ENCODE measurements at places on chromosomes 7 and 10.

- no peak for DNase-seq
Observed at GRCh38 chr10:61410353-61411070, 42.7 kb downstream of the TMEM26 start.

- DNase-seq, result no peak
Observed at GRCh38 chr10:112803961-112804401, 146.1 kb upstream of the TCF7L2 start.

DNA sequence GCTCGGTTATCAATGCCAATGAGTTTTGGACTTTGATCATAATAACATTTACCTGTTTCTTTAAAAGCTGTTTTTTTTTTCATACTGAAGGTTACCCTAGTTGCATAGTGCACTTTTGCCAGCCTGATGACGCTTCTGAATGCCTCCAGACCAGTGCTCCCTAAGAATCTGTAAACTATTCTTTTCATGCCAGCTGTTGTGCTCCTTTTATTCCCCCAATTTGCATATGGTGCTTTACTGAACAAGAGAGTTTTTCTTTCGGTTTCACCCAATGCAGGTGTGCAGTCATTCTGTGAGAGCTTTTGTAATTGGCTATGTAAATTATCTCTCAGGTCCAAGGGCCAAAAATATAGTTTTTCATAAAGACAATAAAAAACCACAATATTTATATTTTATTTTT is 48.1 kb upstream of the GLCCI1 start:
- no peak for DNase-seq

GRCh38 chr10:119416855-119417254 is 125.7 kb downstream of the RGS10 start:
- DNase-seq, result peak; percentile 37

DNA sequence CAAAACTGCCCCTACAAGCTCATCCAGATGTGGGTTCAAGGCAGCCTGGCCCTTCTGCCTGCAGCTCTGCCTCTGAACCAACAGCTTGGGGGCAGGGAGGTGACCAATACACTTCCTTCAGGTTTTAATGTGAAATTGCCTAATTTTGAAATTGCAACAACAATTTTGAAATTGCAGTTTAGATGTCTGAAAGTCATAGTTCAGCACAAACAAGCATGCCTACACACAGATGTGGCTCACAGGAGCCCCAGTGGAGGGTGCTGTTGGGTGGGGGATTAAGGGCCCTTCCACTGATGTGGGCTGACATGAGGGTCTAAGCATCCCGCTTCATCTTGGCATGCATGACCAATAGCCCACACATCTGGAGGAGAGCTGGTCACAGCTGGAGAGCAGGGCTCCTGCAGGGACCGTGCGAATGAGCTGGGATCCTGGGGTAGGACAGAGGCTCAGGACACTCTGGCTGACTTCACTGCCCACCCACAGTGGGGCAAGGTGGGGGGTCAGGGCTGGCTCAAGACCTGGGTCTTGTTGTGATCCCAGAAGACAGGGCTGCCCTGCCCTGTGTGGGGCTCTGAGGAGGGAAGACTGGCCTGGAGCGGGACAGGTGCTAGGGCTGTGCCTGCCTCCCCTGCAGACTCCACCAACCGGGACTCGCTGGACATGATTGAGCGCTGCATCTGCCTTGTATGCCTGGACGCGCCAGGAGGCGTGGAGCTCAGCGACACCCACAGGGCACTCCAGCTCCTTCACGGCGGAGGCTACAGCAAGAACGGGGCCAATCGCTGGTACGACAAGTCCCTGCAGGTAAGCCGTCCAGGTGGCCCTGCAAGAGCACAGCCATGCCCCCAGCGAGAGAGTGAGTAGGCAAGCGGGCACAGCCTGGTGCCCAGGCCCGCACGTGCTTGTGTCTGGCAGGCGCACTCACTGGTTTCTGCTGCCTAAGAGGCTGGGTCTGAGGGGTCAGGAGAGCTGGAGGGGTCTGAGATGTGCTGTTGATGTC is 32.3 kb downstream of the CHAT start:
- DNase-seq, result no peak

DNA sequence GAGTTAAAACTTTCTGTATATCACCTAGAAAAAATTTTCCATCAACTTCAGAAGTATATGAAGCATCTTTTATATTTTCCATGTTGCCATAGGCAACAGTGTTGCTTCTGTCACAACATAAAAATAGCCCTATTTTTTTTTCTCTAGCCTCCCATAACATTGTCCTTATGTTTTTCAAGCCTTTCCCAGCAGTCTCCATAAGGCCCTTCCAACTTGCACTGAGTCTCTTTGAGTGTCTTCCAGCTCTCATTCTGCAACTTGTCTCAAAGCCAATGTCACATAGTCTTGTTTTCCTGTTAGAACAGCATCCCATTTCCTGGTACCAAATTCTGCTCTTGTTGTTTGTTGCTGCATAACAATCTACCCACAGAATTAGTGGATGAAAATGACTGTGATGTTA is 1055.5 kb upstream of the GHITM start:
- DNase-seq, result no peak

DNA sequence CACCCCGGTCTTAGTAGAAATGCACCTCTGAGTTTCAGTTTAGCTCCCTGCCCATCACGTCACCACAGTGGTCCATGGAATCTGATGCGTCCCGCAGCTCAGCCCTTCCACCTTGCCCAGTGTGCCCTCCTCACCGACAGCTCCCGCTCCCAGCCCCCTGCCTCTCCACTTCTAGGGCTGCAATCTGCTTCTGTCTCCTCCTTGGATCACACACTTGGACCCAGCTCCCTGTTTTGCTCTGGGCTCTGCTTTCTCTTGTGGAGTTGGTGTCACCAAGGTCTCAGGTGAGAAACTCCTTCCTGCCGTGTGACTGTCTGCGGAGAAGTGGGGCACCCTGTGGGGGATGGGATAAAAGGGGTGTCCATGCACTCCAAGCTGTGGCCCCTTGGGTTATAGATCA is 37.9 kb downstream of the GPR26 start:
- DNase-seq, result no peak

- no peak for DNase-seq
Observed at GRCh38 chr10:5559642-5560141, 34.9 kb downstream of the CALML3 start.

DNA sequence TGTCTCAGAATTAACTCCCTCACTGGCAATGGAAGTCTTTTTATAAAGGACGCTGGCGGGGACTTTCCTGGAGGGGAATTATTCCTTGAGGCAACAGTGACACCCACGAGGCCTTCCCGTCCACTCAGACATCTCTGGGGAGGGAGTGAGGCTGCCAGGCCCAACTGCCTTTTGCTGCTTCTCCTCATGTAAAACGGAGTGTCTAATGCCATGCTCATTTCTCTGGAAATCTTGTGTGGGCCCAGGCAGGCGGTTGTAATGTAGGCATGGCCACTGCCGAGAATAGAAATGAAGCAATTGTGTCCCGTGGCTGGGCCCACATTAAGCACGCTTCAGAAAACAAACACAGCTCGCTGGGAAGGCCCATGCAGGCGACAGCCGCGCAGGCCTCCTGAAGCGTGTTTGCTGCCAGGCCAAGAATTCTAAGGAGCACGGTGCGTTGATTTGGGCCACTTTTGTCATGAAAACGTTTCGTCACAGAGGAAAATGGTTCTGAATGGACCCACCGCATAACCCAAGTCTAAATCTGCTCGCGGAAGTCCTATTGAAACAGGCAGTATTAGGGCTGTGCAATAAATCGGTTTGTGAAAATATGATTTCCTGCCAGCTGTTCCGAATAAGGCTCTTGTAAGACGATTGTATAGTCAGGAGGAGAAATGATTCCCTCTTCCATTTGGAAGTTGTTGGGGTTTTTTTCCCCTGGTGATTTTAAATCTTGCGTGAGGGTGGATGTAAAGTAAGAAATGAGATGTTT is 104.2 kb upstream of the CHST15 start:
- DNase-seq, result no peak

DNA sequence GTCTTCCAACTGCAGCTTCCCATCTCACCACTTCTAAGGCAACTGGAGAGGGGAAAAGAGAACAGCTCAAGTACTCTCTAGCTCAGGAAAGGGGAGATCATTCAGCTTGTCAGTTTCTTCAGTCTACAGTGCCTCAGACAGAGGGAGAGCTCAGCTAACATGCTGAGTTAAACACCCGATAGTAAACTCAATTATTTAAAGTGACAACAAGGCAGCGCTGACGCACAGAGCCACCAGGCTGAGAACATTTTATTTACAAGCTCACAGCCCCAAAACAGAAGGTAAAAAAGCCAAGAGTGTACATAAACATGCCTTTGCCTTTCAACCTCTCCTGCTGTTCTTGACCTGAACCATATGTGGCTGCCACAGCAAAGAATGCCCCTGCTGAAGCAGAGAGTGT is 10.1 kb upstream of the CUZD1 start:
- no peak for DNase-seq

- DNase-seq, result no peak
Observed at GRCh38 chr10:71277914-71278665, 41.0 kb upstream of the SLC29A3 start.

- no peak for DNase-seq
Observed at GRCh38 chr7:22934023-22934422, 79.9 kb downstream of the HYCC1 start.

GRCh38 chr10:127374074-127374680 is 174.9 kb upstream of the NPS start:
- DNase-seq, result no peak

DNA sequence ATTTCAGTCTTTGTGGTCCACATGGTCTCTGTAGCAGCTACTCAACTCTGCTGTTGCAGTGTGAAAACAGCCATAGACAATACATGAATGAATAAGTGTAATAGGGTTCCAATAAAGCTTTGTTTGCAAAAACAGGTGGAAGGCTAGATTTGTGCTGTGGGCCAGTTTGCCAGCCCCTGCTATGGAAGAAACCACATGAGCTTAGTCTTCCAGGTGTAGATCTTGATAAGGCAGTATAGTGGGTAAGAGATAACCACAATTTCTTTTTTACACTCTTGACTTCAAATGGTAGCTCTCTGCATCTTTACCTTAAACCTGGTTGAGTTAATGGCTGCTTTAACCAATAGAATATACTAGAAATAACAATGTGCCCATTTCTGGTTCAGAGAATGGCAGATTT is 135.0 kb upstream of the PALS2 start:
- no peak for DNase-seq

DNA sequence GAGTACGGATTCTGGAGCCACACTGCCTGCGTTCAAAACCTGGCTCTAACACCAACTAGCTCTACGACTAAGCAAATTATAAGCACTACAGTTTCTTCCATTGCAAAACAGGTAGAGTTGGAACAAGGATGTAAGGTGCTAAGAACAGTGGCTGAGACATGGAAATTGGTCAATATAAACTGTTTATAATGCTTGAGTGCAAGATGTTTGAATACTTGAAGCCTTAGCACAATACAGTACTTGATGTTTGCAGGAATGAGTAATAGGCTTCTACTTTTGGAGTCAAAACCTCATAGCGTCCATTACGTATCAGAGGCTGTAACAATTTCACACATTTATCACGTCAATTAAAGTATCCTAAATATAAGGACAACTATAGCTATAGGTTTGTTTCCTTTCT is 6.9 kb downstream of the NT5C2 start:
- no peak for DNase-seq

DNA sequence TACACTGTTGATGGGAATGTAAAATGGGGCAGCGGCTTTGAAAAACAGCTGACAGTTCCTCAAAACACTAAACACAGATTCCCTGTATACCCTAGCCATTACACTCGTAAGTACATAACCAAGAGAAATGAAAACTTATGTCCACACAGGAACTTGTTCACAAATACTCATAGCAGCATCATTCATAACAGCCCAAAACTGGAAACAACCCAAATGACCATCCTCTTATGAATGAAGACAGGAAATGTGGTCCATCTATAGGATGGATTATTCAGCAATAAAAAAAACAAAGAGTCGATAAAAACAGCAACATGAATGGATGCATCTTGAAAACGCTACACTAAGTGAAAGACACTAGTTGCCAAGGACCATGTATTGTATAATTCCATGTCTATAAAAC is 23.7 kb downstream of the NMT2 start:
- DNase-seq, result no peak

- no peak for DNase-seq
Observed at GRCh38 chr7:47952224-47952623, 4.0 kb upstream of the PKD1L1 start.

GRCh38 chr7:107528461-107528860 is 35.3 kb downstream of the COG5 start:
- no peak for DNase-seq

GRCh38 chr10:6068006-6068405 is 5.8 kb upstream of the IL2RA start:
- no peak for DNase-seq

DNA sequence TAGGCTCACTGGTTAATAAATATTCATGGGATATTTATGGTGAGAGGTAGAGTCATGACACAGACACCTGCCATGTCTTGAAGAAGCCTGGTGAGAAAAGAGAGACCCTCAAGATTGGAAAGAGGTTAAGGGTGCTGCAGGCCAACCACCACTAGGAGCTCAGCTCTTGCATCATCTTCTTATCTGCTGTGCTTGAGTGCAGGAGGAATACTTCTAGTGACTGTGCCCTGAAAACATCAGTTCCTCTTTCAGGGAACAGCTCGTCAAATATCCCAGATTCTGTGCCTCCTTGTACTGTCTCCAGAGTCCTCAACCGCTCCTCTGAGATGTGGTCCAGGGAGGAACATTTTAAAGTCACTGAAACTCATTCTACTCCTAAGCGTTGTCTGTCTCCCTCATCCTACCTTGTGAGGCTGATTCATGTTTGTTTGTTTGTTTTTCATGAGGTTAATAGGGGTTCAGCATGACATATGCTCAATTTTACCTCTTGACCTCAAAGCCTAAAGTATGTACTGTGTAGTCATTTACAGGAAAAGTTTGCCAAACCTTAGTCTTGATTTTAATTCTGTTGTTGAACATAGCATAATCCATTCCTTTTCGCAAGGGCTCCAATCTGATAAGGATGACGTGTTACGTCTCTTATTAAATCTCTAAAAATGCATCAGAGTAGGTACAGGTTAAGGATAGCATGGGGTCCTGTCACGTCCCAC is 293.1 kb downstream of the C7orf25 start:
- DNase-seq, result no peak

DNA sequence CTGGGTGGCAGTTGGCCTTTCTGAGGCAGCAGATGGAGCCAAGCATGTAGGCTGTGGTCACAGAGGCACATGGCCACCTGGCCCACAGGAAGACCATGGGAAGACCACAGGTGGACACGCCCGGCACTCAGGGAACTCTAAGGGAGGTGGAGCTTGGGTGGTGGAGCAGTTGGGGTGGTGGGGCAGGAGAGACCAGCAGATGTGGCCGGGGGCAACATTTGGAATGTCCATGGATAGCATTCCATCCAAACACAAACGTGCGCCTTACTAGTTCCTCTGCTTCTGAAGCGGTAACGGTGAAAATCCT is 290.9 kb downstream of the PTPRN2 start:
- DNase-seq, result no peak

Data from stimulated activated CD8-positive, alpha-beta memory T cell treated with anti-CD3 and anti-CD28 coated beads, Interleukin-15, amount 100 ng/mL, for 4 hours (primary cell).